ENCODE measurements at places on chromosomes 1 and 21.
A peak's percentile ranks its signal among the peaks of the same experiment; 100 is the strongest.

DNA sequence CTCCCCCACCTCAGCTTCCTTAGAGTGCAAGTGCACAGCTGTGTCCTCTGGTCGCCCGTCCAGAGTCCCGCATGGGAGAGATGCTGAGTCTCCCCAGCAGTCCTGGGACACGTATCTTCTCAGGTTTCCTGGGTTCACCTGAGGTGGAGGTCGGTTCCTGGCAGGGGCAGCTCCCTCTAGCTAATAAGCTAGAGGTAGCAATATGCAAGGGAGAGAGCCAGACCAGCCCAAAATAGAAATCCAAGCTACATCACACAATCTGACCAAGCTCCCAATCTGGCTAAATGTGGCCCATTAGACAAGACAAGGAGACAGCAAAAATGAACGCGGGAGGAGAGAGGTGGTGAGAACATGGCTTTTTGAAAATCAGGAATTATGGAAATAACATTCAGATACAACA, 30.9 kb upstream of the CADM3 start:
- DNase-seq: no peak

DNA sequence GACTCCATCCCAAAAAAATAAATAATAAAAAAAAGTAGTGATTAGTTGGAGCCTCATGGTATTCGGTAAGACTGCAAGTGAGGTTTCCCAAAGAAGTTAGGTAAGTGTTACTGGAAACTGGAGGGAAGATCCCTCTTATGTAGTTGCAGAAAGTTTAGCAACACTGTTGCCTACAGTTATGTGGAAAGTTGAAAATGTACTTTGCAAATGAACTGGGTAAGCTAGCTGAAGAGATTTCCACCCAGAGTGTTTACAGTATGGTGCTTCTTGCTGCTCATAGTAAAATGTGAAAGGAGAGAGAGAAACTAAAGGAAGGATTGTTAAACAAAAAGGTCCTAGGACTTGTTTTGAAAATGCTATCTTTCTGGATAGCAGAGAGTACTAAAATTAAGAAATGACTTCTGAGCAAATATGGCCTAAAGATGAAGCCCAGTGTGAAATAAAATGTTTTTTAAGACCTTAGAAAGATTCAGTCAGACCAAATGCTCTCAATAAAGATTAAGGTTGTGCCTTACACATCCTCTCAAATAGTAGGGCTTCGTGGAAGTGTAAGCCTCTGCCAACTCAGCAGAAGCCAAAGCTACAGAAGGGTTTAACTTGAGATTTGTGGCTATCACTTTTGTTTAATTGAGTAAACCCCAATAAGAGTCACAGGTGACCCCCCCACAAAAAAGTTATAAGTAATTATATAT, 31.5 kb downstream of the RPS6KC1 start:
- no peak for DNase-seq

GRCh38 chr1:219041141-219041540, 132.5 kb upstream of the LYPLAL1 start:
- DNase-seq: no peak

DNA sequence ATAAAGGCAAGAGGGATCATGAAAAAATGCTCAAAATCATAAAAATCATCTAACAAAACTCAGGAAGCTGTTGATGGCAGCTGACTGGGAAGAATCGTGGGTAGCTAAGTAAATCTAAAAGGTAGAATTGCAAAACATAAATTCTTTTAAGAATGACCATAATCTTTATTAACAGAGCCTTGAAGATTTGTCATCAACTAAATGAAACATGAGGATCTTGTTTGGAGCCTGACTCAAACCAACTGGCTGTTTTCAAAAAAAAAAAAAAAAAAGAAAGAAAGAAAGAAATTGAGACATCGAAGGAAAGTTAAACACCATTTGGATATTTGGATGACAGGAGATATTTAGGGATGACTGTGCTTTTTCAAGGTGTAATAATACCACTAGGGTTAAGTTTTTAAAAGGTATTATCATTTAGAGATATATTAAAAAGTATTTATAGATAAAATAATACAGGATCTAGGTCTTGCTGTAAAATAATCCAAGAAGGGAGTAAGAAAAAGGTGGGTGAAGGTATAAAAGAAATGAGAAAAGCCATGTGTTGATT, 48.6 kb downstream of the CD34 start:
- DNase-seq: no peak

DNA sequence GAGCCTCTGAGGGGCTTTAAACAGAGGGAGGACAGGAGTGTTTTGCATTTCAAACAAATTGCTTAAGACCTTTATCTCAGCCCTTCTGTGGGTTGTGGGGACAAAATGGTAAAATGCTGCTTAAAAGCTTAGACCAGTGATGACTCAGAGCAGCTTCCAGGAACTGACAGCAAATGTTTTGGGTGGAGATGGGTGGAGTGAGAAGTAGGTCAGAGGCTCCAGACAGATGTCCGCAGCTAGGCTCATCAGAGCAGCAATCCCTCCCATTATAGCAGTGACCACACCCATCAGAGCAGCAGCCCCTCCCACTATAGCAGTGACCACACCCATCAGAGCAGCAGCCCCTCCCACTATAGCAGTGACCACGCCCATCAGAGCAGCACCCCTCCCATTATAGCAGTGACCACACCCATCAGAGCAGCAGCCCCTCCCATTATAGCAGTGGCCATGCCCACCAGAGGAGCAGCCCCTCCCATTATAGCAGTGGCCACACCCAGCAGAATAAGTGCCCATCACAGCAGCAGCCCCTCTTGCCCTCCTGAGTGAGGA, 532.2 kb downstream of the MATN1 start:
- DNase-seq: no peak

- peak; percentile 29 for DNase-seq
Observed at GRCh38 chr1:54885807-54886723, 930 bp downstream of the DHCR24 start.

GRCh38 chr1:181645171-181645570, 161.9 kb downstream of the CACNA1E start:
- no peak for DNase-seq

DNA sequence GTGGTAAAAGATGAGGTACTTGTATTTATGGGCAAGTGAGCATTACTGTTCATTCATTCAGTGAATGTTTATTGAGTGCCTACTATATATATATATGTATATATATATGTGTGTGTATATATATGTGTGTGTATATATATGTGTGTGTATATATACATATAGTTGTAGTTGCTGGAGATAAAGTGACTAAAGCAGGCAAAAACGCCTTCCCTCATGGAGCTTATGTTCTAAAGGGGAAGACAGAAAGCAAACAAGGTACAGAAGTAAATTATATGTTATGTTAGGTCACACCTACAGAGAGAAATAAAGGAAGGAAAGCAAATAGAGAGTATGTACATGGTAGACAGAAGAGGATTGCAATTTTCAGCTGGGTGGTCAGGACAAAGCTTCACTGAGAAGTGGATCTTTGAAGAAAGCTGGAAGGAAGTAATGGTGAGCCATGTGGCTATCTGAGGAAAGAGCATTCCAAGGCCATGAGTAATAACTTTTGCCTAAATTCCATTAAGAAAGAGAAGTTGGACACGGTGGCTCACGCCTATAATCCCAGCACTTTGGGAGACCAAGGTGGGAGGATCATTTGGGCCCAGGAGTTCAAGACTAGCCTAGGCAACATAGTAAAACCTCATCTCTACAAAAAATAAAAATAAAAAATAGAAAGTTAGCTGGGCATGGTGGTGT, 33.5 kb upstream of the KLF17 start:
- no peak for DNase-seq

DNA sequence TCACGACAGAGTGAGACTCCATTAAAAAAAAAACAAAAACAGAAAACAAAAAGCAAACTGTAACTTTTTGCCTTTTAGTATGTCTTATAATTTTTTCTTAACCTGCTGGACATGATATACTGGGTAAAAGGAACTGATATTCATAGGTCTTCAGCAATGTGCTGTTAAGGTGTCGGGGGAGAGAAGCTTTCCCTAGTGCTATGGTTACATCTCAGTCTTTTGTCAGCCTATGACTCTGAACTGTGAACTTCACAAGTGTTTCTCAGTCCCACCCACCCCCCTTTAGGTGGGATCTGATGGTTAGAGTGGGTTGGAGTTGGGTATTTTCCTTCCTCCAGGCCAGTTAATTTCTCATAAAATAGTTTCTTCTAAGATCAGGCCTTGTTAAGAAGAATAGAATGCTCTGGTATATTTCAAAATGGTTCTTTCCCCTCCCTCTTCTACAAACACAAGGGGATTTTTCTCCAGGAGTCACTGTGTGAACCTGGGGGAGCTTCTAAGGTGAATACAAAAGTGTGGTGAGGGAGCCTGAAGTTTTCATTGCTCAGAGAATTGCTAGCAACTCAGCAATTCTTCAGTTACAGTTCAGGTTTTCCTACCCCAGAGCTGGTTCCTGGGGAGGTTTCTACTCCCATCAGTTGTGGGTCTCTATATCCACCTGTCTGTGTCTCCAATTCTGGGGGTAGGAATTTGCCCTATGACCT, 16.1 kb upstream of the EDARADD start:
- no peak for DNase-seq

DNA sequence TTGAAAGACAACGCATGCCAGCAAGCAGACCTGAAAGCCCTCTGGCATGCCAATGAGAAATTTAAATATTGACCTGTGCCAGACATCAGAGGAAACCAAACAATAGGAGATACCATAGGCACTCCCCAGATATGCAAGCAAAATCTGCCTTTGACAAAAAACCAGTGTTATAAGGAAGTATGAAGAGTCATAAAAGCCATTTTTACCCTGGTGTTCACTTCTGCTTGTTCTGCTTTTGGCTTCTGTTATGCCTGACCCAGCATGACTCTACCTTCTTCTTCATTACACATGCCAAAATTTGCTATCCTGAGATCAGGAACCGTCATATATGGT, 26.4 kb downstream of the NPHS2 start:
- DNase-seq: peak; percentile 39

- DNase-seq: no peak
Observed at GRCh38 chr1:89608319-89608983, 24.5 kb upstream of the LRRC8C start.

GRCh38 chr1:235417086-235417697, 50.0 kb downstream of the TBCE start:
- DNase-seq: peak; percentile 86

- no peak for DNase-seq
Observed at GRCh38 chr1:179745131-179745611, 2.1 kb downstream of the FAM163A start.

Data from KBM-7 (cell line).